ENCODE measurements at places on chromosomes 4 and X.

DNA sequence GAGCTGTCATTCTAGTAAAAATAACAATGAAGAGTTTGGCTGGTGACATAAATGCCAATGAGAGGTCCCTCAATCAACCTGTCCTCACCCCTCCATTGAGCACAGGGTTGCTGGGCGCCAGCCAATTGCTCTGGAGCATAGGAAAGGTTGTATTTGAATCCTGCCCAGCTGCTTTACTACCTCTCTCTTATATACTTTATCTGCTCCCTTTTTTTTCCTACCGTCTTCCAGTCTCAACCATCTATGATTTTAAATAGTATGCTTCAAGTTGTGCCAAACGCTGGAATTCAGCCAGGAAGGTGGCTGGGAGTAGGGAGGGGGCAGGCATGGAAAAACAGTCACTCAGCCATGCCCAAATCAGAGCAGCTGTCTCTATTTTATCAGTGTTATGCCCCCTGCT is 153.8 kb downstream of the NR3C2 start:
- DNase-seq, result peak; percentile 72

DNA sequence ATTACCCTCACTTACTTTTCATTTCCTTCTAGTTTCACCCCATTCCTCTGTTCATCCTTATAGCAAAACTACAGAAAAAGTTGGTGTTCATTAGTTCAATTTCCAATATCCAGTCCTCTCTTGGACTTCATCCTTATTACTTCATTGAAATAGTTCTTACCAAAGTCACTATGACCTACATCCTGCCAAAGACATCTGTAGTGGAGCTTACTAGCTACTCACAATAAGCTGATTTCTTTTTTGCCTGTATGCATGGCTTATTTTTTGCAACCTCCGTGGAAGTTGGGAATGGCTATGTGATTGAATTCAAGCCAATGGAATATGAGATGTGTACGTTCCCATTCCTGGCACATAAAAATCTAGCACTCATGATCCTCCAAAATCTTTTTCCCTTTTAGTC is 4.6 kb upstream of the CDKL2 start:
- DNase-seq, result no peak

DNA sequence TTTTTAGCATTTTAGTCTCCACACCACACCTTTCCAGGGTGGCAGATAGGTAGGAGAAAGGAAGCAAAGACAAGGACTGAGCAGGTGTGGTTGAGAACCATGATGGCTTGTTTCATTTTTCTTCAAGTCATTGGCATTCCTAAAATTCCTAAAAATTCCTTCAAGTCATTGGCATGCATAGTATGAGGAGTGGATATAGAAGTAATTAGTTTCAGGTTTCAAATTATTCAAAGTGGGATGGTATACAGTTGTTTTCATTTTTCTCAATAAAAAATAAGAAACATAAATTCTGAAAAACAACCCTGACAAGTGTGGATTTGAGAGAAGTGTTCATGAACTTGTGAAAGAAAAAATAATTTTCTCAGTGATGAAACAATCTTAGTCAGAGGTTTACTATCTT is 22.3 kb upstream of the HERC3 start:
- DNase-seq, result no peak

DNA sequence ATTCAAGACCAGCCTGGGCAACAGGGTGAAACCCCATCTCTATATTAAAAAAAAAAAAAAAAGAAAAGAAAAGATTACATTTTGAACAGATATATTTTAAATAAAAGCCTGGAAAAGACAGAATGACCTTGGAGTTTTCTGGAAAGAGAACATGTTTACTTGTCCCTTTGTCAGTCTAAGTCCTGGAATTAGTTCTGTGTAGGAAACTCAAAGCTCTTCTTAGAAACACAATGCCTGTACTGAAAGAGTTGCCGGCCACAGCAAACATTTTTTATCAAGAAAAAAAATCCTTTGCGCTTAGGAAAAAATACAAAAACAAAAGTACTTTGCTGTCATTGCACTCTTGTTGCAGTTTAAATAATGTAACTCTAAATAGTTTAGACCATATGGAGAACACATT is 59.6 kb downstream of the SMIM31 start:
- DNase-seq, result no peak

DNA sequence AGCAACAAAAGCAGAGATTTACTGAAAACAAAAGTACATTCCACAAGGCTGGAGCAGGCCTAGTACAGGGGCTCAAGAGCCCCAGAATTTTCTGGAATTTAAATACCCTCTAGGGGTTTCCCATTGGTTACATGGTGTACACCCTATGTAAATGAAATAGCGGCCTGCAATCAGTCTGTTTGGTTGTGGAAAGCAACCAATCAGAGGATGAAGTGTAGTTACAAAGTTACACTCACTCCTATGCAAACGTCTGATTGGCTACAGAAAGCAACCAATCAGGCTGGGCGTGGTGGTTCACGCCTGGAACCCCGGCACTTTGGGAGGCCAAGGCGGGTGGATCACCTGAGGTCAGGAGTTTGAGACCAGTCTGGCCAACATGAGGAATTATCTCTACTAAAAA is 13.8 kb upstream of the TXLNG start:
- DNase-seq, result no peak

DNA sequence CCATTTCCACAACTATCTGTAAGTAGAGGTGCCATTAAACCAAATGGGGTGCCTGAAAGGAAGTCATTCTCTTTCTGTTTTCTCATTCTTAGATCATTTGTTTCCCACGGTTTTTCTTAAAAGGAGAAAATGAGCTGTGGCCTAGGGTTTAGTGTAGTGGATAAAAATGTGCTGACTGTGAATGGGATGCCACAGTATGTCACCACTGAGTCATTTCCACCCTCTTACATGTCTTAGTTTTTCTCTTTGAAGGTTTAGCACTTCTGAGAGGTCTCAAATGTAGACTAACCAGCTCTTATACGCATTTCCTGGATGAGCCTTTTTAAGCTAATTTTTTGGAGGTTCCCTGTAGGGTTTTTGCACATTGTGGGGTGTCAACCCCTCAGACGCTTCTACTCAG is 244.5 kb upstream of the SPANXN1 start:
- no peak for DNase-seq

DNA sequence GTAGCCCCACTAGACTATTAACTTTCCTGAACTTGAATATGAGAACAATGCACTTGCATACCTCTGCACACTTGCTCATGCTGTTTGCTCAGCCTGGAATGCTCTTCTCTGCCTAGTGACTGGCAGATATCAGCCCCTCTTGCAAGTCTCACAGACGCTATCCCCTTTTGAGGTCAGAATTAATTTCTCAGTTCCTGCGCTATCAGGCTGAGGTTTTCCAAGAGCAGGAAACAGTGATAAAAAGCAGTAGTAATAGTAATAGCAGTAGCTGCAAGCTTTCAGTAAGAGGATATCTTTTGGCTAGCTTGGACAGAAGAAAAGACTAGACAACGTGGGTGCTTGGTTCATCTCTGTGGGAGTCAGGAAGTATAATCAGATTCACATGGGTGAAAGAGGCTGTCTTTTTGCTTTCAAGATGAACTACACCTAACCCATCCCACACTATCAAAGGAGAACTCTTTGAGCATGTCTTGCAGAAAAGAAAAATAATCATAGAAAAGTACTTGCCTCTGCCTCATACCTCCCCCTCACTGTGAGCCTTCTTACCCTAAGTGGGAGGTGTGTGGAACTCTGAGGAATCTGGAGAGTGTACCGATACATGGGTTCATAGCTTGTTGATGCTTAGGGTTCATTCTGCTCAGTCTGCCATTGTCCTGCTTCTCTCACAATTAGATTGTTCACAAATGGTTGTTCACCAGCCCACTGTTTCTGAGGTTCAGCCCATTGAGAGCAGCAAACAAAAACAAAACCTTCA is 11.3 kb upstream of the DRP2 start:
- no peak for DNase-seq

DNA sequence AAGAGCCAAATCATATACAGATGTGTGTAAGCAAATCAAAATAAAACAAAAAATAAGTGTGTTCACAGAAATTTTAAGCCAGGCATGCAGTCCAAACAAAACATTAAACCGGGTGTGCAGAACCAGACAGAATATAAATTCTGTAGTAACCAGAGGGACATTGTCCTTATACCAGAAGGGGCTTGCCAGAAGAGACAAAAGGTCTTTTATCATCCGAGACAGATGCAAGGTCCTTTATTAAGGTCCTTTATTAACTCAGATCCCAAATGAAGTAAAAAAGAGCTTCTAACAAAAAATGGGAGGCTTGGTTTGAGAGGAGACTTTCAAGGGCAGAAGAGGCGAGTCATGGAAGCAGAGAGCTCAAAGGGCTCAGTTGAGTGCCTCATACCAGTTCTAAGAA is 59.2 kb downstream of the RGS12 start:
- DNase-seq, result no peak

DNA sequence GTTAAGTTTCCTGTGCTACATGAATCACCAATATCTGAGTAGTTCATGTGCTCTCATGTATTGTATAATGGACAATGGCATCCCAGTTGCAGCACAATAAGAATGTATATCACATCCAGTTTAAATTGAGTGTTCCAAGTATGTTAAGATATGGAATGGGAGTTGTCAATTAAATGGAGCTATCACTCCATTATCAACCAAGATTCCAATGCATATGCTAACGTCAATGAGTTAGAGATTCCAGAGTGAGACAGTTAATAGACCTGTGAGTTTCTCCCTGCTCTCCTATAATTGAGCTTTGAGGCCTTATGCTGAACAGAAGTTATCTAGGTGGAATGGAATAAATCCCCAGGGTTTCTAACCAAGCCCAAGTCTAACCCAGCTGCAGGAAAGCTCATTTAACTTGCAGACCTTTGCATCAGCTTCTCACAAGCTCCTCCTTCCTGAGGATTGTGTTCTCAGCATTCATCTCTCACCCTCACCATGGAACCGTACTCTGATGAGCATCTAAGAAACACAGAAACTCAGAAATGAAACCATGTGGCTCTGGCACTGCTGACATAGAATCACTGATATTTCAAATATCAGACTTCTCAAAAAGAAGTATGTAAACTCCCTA is 84.8 kb downstream of the TIGD2 start:
- DNase-seq, result peak; percentile 14

DNA sequence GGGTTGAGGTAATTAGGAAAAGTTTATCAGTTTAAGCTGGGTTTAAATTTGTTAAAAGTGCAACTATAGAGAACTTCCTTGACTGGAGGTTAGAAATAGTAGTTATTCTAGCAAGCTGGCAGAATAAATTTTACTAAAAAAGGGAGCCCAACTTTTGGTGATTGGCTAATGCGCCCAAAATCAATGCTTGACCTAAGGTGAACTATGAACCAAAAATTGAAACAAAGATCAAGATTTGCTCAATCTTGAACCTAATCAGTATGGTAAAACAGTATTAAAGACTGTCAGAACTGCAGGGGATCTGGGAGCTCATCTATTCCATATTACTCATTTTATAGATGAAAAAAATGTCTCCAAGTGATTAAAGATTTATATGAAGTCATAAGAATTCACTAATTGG is 6.1 kb upstream of the SPATA18 start:
- no peak for DNase-seq

All from myocyte (in vitro differentiated cells).